ENCODE measurements at places on chromosomes 5 and 9.

DNA sequence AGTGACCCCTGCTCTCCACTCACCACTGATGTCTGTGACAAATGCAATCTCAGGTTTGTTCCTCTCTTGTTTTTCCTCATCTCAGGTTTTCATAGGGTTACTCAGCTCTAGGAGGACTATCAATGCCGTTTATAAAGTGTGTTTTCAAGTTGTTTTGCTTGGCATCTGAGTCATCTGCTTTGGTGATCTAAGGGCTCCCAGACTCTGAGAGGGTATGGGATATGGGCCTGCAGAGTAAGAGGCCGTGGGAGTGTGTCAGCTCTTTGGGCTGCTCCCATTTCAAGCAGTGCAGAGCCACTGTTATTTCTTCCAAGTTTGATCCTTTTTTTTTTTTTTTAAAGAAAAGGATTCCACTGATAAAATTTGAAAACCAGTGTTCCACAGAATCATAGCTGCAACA, 46.3 kb downstream of the NNT start:
- no peak for DNase-seq

DNA sequence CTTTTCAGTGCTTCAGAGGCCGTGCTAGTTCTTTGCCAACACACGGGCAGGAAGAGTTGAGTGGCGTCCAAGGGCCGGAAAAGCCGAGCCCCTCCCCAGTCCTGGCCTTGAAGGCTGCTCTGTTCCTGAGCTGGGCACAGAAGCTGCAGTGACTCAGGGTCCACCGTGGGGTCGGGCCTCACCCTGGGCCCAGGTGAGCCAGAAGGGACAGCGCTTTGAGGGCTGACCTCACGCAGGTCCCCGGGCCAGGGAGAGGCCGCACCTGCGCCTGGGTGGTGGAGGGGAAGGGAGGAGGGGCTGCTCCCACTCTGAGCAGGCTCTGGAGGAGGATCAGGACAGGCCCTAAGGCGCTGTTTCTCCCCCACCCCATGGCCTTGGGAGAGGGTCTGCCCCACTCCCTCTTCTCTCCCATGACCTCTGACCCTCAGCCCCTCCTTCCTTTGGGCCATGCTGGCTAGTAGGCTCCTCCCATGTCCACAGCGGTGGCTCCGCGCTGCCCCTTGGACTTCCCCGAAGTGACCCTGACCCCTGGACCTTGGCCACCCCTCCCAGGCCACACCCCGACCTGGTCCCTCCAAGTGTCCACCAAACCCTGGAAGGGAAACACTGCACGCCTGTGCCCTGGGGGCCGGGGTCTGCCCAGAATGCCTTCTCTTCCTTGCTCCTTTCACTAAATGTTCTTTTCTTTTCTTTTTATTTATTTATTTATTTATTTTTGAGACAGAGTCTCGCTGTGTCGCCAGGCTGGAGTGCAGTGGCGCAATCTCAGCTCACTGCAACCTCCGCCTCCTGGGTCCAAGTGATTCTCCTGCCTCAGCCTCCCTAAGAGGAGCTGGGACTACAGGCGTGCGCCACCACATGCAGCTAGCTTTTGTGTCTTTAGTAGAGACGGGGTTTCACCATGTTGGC, 19.7 kb upstream of the SLC6A19 start:
- no peak for DNase-seq

DNA sequence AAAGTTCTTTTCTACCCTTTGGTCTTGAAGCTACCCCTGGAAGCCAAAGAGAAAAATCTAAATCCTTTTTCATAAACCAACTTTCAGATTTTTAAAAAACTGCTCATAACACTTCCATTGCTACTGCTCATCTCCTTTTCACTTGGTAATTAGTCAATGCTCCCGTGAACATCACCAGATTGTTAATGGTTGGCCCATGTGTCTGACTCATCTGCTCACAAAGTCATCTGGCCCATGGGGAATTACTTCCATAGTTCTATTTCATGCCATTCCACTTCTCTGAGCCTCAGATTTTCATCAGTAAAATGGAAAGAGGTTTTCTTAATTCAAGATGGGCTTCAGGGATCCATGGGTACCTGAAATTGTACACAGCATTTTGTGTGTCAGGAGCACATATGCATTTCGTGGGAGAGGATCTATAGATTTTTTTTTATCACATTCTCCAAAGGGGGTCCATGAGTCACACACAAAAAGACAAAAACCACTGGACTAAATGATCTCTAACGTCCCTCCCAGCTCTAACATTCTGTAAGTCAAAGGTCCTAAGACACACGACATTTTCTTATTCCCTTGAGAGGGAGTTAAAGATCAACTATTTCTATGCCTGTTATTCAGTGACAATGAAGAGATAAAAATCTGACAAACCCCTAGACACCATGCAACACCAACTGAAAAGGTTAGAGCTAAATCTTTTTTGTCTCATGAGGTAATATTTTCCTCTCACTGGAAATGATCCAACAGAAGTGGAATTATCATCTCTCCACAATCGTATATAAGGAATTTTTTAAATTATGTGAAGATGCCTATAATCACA, 75.4 kb downstream of the TEX10 start:
- no peak for DNase-seq

- DNase-seq = no peak
These were observed 176.2 kb downstream of the COL23A1 start for GRCh38 chr5:178413988-178414387.

DNA sequence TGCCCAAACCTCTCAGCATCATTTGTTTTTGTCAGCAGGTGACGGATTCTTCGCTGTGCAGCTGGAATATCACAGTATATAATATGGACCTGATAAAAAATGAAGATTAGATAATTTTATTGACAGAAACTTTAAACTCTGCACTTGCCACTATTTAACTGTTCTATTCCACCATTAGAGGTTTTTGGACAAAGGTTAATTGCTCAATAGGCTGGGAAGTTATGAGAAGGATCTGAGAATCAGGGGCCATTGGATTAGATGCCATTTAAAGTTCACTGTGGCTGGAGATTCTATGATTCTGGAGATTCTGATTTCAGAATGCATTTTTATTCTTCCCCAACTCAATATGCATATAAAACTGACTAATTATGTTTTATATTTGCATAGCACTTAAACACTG, 59.8 kb upstream of the ANXA1 start:
- DNase-seq = no peak

GRCh38 chr5:20680718-20681302, 692.8 kb upstream of the CDH18 start:
- no peak for DNase-seq

DNA sequence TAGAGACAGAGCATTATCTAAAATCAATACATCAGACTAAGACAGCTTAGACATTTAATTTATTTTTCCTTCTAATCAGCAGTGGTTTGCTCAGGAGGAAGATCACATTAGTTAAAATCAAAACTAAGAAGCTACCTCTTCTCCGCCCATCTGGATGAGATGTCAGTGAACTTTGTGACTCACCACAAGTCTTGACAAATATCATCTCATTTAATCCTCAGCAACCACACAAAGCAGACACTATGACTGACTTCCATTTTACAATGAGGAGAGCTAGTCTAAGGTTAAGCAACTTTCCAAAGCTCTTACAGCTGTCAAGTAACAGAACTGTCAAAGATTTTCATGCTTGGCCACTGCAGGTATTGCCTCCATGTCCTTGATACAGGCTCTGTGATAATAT, 289.5 kb downstream of the DEPDC1B start:
- no peak for DNase-seq

- DNase-seq = no peak
These were observed 21.1 kb downstream of the SPOCK1 start for GRCh38 chr5:137478043-137478442.

DNA sequence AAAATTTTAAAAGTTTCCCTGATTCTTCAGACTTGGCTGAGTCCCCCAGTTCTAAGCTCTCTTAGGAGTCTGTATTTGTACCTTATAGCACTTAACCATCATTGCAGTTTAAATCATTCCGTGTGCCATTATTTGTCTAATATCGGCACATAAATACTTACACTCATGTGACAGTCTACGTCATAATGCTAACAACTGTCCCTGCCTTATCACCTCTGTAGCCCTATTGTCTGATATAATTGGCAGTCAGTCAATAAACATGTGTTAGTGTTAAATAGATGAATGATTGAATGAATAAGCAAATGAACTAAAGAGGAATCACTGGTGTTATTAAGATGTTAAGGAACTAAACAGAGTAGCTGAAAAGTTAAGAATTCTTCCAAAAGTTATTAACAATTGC, 287.8 kb downstream of the EBF1 start:
- no peak for DNase-seq
